ENCODE measurements at places on chromosomes 3 and 15. TPM values are rescaled to one million over a fixed set of nuclear protein-coding genes. Genes with fewer than 3 reads are reported as not detected.

The GP5 gene
- total RNA-seq = 0.10 TPM

The CDHR4 gene
- total RNA-seq = not detected

The C3orf85 gene
- total RNA-seq = not detected

The PLSCR5 gene
- not detected for total RNA-seq

The CYP1A2 gene
- not detected for total RNA-seq

The NOX5 gene
- not detected for total RNA-seq

The TNIK gene
- total RNA-seq = 15.5 TPM

Data from osteocyte (in vitro differentiated cells).